ENCODE measurements at places on chromosomes 7 and 10.
A peak's percentile ranks its signal among the peaks of the same experiment; 100 is the strongest.

GRCh38 chr10:43420369-43421200 is 11.6 kb upstream of the HNRNPF start:
- DNase-seq = peak; percentile 83

- DNase-seq = peak; percentile 24
Observed at GRCh38 chr10:19579761-19580545, 236.3 kb upstream of the PLXDC2 start.

- DNase-seq = no peak
Observed at GRCh38 chr7:151128144-151128543, 39.4 kb downstream of the GBX1 start.

DNA sequence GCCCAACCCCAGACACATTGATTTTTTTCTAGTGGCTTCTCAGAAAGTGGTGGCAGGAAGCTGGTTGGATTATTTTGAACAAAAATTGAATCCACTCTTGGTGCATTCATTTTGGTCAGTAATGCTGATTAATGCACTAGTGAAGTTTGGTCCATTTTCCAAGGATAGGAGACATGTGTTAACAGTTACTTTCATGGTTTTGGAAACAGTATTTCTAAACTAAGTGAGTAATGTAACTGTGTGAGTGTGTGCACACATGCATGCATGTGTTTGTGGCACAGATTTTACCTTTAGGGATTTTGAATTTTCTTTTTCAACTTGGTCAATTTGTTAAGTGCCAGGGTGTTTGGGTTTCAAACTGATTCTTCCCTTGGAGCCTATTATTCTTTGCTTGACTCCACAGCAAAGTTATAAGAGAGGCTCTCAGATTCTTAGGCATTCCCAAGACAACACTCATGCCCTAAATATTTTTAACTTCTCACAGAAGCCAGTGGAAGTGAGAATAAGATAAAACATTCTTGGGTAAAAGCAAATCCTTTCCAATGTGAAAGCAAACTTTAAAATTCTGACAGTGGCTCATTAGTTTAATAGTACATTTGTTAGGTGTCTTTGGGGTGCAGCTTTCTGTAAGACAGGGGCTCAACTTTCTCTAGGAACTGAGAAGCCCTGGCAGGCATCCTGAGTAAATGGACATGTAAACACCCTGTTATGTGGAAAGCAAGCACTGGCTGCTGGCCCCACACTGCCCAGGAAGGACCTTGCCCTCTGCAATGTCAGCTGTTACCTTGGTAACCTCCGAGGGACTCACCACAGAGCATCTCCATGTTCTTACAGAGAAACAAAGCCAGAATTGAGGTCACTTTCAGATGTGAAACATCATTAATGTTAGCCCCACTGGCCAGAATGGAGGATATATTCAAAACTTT is 68.4 kb downstream of the ASAH2B start:
- DNase-seq = peak; percentile 56

DNA sequence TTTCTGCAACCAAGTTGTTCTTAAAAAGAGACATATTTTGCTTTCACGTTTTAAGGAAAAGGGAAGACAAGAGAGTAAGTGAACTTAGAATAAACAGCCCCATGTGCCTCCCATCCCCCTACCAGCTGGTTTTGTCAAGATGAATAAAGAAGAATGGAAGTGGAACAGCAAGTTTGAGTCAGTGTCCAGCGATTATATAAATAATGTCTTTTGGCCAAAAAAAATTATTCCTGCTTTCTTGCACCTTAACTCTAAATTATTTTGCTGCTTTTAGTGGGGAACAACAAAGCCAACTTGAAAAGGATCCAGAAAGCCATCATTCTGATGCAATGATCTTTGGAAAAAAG is 82.4 kb upstream of the TRIL start:
- peak; percentile 58 for DNase-seq

DNA sequence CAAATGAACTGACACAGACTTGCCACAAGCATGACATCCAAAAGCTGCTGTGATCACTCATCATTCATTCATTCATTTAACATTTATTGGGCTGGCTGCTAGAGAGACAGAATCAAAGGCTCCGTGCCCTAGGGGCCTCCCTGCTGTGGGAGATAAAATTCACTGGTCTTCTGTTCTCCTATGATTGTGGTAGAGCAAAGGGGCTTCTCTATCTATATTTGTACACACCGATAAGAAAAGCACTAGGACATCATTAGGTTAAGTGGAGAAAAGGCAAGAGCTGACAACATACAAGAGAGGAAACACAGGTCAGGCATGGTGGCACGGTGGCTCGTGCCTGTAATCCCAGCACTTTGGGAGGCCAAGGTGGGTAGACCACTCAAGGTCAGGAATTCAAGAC is 847.0 kb downstream of the TYW1 start:
- DNase-seq = no peak

GRCh38 chr10:28704464-28705161 is 27.3 kb downstream of the BAMBI start:
- DNase-seq = no peak

- peak; percentile 15 for DNase-seq
Observed at GRCh38 chr10:33520223-33520622, 185.8 kb upstream of the NRP1 start.

GRCh38 chr10:15483215-15484075 is 112.4 kb upstream of the FAM171A1 start:
- DNase-seq = no peak

GRCh38 chr7:47045207-47046051 is 536.5 kb downstream of the TNS3 start:
- peak; percentile 28 for DNase-seq

DNA sequence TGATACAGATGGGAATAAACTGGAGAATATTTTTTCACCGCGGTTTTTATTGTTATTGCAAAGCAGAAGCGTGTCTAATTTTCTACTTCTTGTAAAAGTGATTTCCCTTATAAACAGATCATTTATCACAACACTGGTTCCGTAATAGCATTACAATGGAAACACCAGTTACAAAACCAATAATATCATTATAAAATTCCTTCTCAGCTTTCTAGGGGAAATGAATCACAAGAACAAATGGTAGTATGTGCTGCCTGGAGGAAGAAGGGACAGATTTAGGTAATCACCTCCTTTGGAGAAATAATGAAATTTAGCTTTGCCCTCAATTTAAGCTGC is 2.4 kb upstream of the CCDC6 start:
- DNase-seq = no peak

GRCh38 chr10:100637785-100638184 is 102.0 kb downstream of the HIF1AN start:
- DNase-seq = no peak

GRCh38 chr7:34747176-34747781 is 89.3 kb downstream of the NPSR1 start:
- DNase-seq = no peak

All from stomach (tissue), 19 donors.